ENCODE measurements at places on chromosomes 7 and 10. TPM values are rescaled to one million over a fixed set of nuclear protein-coding genes. Genes with fewer than 3 reads are reported as not detected.

GRCh38 chr7:157054927-157055326 lies 44.5 kb upstream of the MNX1 start:
- DNase-seq = no peak

DNA sequence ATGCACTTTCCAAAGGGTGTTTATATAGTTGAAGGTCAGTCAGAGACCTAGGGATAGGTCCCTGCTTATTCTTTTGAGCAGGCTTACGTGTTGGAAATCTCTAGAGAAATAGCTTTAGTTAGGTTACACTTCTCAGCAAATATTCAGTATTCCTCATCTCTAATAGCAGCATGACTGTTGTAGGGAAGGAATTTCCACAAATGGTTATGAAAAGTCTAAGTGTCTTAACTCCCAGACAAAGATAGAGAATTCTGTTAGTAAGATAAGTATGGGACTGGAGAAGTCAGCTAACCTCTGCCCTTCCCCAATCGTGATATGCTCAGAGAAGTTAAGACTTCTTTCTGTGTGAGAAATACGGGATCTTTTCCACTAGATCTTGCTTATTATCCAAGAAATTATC lies 16.5 kb downstream of the SGPL1 start:
- DNase-seq = no peak

DNA sequence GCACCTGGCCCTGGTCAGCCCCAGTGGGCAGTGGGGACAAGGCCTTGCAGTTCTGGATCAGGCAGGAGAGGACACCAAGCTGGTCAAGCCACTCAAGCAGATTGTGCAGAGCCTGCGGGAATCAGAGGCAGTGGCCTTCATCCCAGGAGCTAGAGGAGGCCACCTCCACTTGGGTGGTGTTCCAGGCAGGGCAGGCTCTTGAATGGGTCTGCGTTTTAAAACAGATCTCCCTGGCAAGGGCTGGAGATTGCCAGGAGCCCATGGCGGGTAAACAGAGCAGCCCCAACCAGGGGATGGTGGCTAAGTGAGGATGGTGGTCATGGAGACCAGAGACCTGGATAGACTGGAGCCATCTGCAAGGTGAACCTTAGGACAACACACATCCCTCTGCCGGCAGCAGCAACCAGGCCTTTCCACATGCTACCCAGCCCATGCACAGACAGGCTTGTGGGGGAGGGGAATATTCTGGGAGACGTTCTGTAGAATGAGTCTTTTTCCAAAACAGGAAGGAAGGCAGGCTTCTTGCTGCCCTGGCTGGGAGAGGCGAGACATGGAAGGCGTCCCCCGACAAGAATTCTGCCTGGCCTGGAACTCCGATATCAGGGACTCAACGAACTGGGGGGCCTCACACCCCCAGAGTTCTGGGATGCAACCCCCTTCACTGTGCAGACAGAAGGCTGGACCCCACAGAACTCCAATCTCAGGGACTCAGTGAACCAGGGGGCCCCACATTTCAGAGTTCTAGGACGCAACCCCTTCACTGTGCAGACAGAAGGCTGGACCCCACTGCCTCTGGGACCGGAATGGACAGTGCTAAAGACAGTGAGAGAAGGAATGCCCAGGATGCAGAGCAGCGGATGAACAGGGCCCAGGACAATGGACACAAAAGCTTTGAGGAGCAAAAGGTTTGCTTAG lies 264.8 kb downstream of the PTPRN2 start:
- no peak for DNase-seq

DNA sequence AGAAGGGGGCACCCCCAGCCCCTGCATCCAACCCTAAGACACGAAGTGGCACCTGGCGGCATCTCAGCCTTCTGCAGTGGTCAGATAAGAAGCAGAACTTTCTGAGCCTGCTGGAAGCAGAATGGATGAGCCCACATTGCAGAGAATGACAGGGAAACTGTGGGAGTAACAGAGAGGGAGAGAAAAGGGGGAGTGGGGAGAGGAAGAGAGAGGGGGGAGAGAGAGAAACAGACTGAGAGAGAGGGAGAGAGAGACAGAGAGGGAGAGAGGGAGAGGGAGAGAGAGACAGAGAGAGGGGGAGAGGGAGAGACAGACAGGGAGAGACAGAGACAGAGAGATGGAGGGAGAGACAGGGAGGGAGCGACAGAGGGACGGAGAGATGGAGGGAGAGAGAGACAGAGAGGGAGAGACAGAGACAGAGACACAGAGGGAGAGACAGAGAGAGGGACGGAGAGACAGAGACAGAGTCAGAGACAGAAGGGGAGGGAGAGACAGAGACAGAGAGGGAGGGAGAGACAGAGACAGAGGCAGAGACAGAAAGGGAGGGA lies 35.9 kb downstream of the MICALL2 start:
- DNase-seq = no peak

DNA sequence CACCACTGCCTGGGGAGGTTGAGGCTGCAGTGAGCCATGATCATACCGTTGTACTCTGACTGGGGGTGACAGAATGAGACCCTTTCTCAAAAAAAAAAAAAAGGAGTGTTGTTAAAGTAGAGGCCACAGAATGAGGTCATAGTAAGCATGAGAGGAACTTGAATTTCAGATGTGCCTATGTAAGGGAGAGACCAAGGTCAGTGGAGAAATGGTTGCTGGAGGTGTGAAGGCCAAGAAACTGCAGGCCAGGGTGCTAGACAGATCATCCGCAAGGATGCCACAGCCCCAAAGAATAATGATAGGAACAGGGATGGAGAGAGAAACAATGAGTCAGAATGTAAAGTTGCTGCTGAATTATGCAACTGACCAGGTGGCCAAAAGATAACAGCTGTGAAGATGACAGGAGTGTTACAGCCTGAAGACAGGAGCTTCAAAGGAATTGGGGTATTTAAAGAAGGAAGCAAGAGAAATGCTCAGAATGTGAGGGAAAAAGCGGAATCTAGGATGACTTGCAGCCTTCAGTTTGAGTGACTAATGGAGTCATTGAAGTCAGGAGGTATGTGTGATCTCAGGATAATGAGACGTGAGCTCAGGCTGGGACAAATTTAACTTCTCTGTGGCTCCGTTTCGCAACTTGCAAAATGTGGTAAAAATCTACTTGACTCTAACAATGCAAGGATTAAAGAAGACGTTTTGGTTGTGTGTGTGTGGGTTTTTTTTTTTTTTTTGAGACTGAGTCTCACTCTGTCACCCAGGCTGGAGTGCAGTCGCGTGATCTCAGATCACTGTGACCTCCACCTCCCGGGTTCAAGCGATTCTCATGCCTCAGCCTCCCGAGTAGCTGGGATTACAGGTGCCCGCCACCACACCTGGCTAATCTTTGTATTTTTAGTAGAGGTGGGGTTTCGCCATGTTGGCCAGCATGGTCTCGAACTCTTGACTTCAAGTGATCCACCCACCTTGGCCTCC lies 22.2 kb downstream of the TYW1B start:
- no peak for DNase-seq

The AKR1C4 gene
- not detected for polyA plus RNA-seq

The SPDYE9 gene
- polyA plus RNA-seq = not detected

- no peak for DNase-seq
Measured at GRCh38 chr10:121624836-121625486, 26.7 kb upstream of the FGFR2 start.

GRCh38 chr10:106728232-106728631 lies 436.3 kb downstream of the SORCS1 start:
- no peak for DNase-seq

The SPDYE5 gene
- polyA plus RNA-seq = 0.15 TPM

DNA sequence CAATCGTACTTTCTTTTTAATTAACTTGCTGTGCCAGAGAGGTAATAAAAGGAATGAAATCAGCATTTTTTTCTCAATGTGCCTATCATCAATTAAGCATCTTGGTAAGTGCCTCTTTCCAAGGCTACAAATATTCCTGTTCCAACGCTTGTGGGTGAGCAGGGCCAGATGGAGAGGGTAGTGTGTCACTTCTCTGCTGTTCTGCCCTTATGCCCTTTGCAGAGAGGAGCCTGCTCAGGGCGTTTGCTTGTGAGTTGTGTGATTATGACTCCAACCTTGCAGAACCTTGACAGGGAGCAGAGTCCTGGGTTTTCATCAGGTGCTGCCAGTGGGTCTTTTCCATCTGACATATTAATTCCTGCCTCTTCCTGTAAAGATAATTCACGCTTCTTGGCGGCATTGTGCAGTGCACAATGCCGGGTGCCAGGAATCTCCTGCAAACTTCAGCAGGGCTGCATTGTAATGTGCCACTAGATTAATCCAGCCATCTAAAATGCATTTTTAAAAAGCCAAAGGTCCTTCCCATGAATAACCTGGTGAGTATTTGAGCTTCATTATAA lies 234.4 kb downstream of the ARHGAP12 start:
- DNase-seq = no peak

DNA sequence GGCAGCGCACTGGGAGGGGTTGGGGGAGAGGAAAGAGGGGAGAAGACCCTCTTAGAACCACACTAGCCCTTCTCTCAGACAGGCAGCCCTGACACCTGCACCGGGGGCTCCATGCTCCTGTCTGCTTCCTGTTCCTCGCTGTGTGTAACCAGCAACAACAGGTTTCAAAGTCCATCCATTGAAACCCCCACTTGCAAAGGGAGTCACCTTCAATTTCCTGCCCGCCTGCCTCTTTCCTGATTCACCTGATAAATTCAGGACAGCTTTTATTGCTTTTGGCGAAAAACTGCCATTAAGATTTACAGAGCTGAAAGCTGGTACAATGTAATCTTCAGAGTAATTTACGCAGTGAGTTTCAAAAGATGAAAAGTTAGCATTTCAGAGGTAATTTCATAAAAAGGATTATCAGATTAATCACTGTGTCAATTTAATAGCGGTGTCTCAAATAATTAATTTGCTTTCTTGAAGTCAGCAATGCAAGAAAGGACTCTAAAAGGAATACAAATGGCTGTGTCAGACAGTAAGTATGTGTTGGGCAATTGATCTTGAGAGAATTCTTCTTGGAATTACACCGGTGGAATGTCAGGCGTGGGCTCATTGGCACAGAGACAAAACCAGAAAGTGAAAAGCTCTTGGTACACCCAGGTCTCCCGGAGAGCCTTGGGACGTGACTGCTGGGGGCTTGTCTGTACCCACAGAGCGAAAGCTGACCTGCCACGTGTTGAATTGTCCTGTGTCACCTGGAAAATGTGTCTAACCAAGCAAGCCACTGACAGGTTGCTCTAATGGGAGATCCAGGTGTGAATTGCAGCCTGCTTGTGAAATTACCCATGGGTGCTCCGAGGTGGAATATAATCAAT lies 60.7 kb downstream of the TMEM209 start:
- no peak for DNase-seq

GRCh38 chr7:22842973-22843372 lies 20.3 kb upstream of the TOMM7 start:
- no peak for DNase-seq

DNA sequence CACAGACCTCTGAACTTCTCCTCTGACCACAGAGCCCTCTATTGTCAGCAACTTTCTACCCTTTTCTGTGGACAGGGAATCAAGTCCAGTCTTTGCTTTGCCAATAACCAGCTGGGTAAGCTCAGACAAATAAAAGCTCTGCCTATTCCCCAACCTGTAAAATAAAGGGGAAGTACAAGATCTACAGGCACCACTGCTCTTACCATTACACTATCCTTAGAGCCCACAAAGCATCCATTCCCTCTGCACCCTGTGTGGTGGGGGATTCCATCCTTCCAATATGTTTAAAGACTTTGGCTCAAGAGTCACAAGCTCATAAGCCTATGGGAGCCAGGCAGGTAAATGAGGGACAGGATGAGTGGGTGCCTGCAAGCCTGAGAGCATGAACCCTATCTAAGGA lies 88.2 kb downstream of the PARD3 start:
- DNase-seq = no peak

DNA sequence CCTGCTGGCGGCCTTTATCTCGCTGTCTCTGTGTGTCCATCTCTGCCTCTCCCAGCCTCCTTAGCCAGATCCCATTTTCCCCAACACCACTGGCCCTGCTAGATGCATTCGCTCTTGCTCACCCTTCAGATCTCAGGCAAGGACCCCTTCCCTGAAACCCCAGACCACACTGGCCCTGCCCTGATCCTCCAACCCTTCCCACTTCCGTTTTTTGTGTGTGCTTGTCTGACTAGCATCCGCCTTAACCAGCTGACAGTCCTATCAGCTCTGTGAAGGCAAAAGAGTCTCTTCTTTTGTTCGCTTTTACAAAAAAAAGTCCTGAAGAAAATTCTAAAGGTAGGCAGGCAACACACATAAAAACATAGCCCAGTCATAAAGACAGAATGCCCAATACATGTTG lies 28.7 kb downstream of the CHST15 start:
- DNase-seq = peak; percentile 25

The NOM1 gene
- polyA plus RNA-seq = 1.6 TPM

The ITPRID1 gene
- polyA plus RNA-seq = not detected

The ALOX5 gene
- polyA plus RNA-seq = 1.5 TPM

GRCh38 chr7:80263333-80263732 lies 128.7 kb downstream of the GNAI1 start:
- DNase-seq = no peak

DNA sequence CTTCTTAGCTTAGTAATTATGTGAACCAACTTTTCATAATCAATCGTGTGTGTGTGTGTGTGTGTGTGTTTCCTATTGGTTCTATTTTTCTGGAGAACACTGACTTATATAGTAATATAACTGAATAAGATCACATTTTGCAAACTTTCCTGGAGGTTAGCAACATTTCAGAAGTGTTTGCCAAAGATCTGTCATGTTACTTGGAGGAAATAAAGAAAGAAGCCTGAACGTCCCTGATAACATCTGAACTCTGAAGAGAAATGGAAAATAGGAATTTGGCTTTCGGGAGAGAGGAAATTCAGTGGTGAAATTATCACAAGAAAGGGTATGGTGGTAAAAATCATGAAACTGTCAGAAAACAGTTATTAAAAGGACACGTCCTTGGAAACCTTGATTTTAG lies 984.4 kb upstream of the AUTS2 start:
- DNase-seq = no peak

The ADRA2A gene
- not detected for polyA plus RNA-seq

DNA sequence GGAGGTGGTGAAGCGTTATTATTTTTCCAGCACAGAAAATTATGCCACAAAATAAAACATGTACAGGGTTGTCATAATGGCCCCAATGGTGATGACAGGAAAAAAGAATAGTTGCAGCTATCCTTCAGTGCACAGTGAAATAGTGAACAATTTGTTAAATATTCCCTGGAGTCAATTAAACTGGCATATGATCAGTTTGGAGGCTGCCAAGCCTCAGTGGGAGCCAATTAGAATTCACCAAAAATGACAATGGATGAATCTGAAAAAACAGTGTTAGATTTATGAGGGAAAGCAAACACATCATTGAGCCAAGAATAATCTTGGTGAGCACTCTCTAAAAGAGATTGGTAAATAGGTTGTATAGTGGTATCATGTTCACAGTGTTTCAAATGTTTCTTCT lies 146.3 kb downstream of the OTUD1 start:
- no peak for DNase-seq
